HFF-Myc (cell line): ENCODE measurements at places on chromosomes 2 and 18.

DNA sequence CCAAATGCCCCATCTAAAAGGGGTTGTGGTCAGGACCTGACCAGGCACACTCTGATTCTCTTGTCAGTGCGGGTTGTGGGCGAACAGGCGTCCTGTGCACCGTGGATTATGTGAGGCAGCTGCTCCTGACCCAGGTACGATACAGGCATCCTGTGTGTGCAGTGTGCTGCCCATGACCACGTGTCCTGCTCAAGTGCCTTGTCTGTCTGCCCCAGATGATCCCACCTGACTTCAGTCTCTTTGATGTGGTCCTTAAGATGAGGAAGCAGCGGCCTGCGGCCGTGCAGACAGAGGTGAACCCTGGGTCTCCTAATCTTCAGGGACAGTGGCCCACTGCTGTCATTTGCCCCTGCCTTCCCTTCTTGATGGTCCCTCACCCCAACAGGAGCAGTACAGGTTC, 14.6 kb downstream of the PTPN18 start:
- no peak for DNase-seq

GRCh38 chr18:69840445-69840844, 107.2 kb downstream of the CD226 start:
- no peak for DNase-seq

DNA sequence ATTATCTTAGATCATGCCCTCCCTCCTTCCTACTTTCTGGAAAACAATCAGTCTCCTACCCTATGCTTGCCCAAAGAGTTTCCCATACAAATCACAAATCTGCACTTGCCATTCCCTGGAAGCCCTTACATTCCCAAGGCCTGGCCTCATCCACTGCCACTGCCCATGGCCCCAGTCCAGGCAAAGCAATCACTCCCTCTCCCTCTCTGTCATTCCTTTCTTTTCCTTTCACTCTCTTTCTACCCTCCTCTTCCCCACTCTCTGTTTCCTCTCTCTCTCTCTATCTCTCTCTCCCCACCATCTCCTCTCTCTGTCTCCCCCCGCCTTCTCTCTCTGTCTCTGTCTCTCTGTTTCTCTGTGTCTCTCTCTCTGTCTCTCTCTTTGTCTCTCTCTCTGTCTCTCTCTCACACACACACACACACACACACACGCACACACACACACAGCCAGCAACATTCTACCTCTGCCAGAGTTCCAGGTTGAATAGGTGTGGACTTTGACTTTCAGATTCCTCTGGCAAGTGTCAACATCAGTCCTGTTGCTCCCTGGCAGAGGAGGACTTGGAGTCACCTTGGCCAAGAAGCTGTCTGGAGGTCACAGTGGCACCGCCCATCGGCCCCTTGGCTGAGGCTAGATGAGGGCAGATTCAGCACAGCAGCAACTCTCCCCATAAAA, 43.7 kb upstream of the NAT8 start:
- no peak for DNase-seq

- DNase-seq: no peak
Observed at GRCh38 chr2:118190474-118190873, 102.2 kb downstream of the INSIG2 start.

DNA sequence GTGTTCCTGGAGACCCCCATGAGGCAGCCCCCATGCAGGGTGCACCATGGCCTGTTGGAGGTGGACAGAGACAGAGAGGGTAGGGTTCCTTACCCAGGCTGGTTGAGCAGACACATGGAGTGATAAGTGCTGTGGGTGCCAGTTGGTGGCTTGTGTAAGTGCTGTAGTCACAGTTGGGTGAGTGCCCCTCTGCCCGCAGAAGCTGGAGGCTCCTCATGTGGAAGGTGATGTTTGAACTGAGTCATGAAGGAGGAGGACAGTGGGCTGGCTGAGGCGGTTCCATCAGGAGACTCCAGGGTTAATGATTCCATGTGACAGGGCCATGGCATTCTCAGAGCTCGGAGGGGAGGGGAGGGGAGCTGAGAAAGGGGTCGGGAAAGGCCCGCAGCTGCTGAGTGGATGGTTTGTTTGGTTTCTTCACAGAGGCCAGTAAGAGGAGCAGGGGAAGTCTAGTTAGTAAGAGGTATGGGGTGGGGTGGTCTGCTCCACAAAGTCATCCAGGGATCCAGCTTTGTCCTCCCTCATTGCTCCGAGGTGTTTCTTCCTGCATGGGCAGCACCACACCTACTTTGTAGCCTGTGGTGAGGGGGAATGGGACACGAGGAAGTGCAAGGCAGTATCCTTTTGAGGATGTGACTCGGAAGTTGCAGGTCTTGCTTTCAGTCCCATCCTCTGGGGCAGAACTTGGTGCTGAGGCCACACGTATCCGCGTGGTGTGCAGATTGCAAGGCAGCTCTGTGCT, 13.6 kb downstream of the IMPA2 start:
- no peak for DNase-seq

- DNase-seq: no peak
Observed at GRCh38 chr2:37617119-37617892, 54.1 kb downstream of the CDC42EP3 start.

DNA sequence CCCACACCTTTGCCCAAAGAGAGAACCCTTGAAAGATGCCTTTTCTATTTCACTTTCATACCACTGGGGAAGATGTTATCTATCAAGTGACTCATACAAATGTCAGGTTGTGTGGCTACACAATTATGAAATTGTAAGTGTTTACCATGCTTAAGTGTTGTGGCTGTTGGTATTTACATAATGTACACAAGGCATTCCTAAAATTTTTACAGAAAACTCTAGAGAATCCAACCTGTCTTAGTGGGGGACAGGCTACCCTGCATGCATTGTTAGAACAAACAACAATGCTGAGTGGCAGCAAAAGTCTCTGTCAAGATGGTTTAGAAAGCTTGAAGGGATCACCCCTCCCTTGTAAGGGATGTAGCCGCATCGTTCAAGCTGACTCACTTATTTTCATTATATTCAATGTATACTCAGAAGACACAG, 5.5 kb upstream of the MGAT4A start:
- no peak for DNase-seq
